ENCODE measurements at places on chromosomes 4 and X.

DNA sequence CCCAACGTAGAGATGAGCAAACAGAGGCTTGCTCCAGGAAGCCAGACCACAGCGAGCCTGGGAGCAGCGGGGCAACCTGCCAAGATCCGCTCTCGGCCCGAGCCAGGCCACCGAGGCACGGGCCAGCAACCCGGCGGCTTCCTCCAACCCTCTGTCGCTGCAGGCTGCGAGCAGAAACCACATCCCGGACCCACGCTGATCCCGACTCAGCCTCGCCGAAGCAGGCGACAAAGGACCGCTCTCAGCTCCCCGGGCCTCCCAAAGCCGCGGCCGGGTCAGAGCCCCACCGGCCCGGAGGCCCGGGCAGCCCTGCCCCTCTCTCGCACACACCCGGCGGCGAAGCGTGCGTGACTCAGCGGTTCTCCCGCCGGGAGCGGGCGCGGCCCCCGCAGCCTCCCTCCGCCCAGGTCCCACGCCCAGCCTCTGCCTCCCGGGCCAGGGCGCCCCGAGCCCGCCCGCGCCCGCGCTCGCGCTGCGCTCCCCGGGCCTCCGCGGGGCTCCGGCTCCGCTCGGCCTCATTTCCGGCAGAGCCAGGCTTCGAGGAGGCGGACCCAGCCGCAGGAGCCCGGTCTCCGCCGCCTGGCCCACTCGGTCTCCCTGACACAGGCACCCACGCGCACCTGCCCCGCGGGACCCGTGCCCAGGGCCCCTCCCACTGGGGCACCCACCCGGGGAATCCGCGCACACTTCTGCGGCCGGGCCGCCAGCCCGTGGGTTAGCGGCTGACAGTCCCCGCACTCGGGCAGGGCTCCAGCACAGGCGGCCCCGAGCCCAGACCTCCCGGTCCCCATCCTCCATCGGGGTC lies 1.7 kb downstream of the PPP2R2C start:
- DNase-seq = no peak

DNA sequence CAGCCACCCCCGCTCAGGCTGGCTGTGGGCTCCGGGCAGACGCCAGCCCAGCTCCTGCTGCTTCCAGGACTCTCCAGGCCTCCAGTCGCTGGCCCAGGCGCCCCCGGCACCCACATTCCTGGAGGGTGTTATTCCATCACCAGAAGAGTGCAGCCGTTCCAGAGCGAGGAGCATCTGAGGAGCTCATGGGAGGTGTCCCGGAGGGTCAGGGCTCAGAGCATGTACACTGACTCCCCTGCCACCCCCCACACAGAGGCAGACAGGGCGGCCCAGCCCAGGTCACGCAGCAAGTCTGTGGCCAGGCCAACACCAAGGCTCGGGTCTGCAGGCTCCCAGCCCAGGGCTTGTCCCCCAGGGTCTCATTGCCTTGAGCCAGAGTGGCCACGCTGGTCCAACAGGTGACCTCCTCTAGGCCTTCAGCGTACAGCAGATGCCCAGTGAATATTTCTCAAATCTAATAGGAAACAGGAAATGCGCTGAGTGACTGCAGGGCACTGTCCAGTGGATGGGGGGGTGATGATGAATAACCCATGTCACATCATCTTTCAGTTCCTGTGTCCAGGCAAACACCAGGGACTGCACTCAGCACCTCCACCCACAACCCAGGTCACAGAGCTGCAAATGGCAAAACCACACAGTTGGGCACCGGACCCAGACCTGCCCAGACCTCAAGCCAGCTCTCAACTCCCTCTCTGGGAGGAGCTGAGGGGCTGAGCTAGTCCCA lies 37.2 kb downstream of the ABLIM2 start:
- no peak for DNase-seq

GRCh38 chr4:40265910-40266274 lies 69.1 kb downstream of the RHOH start:
- DNase-seq = no peak

GRCh38 chr4:150207871-150208270 lies 129.6 kb downstream of the DCLK2 start:
- no peak for DNase-seq

GRCh38 chr4:84110040-84110439 lies 389.1 kb downstream of the NKX6-1 start:
- no peak for DNase-seq

- no peak for DNase-seq
Measured at GRCh38 chr4:140691369-140691768, 64.8 kb downstream of the TBC1D9 start.

- no peak for DNase-seq
Measured at GRCh38 chr4:186118582-186118981, 14.1 kb downstream of the FAM149A start.

DNA sequence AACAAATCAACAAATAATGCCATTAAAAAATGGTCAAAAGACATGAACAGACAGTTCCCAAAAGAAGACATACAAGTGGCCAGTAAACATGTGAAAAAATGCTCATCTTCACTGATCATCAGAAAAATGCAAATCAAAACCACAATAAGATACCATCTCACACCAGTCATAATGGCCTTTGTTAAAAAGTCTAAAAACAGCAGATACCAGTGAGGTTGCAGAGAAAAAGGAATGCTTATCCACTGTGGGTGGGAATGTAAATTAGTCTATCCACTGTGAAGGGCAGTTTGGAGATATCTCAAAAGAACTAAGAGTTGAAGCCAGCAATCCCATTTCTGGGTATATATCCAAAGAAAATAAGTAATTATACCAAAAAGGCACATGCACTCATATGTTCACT lies 668.1 kb upstream of the CPEB2 start:
- no peak for DNase-seq

Measured in DND-41 (cell line).